ENCODE measurements at places on chromosomes 5 and 9.

GRCh38 chr9:68780720-68781119 is 75.7 kb downstream of the PIP5K1B start:
- no peak for DNase-seq

GRCh38 chr5:76385540-76385939 is 17.5 kb upstream of the IQGAP2 start:
- DNase-seq = no peak

GRCh38 chr5:115501464-115502210 is 42.9 kb downstream of the FEM1C start:
- no peak for DNase-seq

DNA sequence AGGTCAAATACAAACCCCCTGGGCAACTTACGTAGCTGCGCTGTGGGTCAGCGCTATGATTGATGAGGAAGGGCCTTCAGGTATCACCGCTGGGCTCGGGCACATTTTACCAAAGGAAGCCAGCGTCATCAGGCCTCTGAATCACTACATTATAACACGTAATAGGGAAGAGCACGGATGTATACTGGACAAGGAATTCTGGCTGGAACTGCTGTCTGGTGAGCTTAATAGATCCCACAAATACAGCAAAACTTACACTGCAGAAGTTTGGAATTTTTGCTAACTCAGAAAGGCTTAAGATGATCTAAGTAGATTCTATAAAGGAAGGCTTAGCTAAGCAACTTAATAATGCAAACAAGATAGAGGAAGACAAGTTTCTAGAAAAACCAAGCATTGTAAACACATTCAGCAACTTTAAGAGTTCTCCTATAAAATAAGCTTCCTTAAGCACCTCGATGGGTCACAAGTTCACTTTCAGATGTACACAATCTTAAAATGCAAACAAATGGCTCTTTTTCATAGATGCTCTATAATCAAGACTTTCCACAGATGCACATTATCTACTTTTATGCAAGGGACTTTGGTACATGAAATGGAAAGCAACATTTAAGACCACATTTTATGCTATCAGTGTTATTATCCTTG is 360.1 kb upstream of the PANK3 start:
- DNase-seq = no peak

GRCh38 chr5:159345861-159346260 is 15.6 kb upstream of the IL12B start:
- no peak for DNase-seq

- peak; percentile 47 for DNase-seq
Measured at GRCh38 chr9:35847792-35848572, 19.0 kb downstream of the TMEM8B start.

- DNase-seq = no peak
Measured at GRCh38 chr5:107670087-107670931, 428 bp downstream of the EFNA5 start.

- no peak for DNase-seq
Measured at GRCh38 chr9:137416563-137417151, 6.3 kb downstream of the EXD3 start.

DNA sequence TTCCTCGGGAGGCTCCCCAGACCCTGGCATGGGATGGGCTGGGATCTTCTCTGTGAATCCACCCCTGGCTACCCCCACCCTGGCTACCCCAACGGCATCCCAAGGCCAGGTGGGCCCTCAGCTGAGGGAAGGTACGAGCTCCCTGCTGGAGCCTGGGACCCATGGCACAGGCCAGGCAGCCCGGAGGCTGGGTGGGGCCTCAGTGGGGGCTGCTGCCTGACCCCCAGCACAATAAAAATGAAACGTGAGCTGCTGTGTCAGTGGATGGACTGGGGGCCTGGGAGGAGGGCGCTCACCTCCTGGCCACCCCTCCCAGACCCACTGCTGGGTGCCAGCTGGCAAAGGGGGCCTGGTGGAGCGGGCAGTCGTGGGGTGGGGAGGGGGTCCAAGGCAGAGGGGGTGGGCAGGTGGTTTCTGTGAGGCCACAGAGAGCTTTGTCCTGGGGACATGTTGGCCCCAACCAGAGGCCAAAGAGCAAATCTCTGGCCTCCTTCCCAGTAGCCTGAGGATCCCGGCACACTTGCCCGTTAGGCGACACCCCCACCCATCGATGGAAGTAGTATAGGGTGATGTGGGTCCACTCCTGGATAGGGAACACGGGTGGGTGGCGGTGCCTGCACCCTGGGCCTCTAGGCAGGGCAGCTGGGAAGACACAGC is 9.8 kb downstream of the EGFL7 start:
- DNase-seq = no peak

DNA sequence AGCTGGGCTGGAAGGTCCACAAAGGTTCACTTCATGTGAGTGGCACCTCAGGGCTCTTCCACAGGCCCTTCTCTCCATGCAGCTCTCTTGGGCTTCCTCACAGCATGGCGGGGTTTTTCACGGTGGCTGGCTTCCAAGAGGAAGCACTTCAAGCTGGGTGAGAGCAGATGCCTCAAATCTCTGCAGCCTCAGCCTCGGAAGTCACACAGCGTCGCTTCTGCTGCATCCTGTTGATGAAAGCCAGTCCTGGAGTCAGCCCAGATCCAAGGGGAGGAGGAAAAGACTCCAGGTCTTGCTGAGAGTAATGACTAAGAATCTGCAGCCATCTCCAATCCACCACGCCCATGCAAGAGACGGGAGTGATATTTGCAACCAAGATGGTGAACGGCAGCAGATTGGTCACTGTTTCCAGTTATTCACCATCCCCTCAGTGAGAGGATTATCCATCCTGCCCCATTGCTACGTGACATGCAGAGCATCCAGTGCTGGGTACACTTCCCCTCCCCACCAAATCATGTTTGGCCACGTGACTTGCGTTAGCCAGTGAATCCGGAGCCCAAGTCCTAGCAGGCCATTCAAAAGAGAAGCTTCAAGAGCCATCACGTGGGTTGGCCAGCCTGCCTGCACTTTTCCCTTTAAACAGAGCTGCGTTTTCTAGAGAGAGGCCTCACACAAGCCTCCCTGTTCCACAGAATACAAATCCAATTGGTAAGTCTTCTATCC is 173.9 kb downstream of the C9orf50 start:
- no peak for DNase-seq

DNA sequence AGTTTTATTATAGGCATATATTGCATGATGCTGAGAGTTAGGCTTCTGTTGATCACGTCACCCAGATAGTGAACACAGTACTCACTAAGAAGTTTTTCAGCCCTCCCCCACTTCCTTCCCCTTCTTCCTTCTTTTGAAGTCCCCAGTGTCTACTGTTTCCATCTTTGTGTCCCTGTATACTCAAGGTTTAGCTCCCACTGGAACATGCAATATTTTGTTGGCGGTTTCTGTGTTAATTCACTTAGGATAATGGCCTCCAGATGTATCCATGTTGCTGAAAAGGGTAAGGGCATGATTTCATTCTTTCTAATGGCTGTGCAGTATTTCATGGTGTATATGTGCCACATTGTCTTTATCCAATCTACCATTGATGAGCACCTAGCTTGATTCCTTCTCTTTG is 764.3 kb downstream of the MTRR start:
- DNase-seq = no peak

GRCh38 chr9:111438541-111439235 is 45.5 kb downstream of the ECPAS start:
- DNase-seq = no peak

GRCh38 chr5:141772281-141772680 is 90.3 kb upstream of the ARAP3 start:
- no peak for DNase-seq

Measured in kidney glomerular epithelial cell (primary cell).